ENCODE measurements at places on chromosomes 6 and 20.

DNA sequence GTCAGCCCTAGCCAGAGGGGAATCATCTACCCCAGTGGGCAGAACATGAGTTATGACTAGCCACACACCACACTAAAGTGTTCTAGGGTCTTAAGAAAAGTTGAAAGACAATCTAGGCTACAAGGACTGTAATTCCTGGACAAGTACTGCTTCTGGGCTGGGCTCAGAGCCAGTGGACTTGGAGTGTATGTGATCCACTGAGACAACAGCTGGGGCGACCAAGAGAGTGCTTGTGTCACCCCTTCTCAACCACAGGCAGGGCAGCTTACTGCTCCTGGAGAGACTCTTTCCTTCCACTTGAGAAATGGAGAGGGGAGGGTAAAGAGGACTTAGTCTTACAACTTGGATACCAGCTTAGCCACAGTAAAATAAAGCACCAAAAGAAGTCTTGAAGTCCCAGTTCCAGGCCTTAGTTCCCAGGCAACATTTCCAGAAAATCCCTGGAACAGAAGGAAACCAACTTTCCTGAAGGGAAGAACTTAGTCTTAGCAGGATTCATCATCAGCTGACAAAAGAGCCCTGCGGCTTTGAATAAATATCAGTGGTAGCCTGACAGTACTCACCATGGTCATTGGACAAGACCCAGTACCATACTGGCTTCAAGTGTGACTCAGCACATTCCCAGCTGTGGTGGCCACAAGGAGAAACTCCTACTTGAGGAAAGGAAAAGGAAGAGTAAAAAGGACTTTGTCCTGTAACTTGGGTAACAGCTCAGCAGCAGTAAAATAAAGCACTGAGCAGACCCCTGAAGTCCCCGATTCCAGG lies 355.1 kb upstream of the ADGRB3 start:
- DNase-seq, result no peak

DNA sequence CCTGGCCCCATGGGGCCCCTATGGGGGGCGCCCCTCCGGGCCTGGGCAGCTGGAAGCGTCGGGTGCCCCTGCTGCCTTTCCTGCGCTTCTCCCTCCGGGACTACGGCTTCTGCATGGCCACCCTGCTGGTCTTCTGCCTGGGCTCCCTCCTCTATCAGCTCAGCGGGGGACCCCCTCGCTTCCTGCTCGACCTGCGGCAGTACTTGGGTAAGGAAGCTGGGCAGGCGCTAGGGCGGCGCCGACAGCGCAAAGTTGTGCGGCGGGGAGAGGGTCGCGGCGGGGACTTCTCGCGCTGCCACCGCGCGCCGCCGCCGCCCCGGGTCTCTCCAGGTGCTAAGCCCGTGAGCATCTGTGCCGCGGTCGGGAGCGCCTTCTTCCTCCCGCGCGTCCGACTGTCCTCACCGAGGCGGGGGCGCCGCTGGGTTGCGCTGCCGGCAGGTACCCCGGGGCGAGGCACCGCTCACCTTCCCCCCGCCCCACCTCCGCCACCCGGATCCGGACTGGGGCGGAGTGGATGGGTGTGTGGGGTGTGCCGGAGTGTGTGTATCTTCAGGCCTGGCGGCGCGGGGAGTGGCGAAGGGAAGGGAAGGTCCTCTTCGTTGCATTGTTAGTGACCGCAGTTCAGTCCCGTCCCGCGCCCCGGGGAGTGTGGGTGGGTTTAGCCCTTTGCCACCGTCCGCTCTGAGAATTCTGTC lies 788 bp downstream of the UST start:
- peak; percentile 80 for DNase-seq

DNA sequence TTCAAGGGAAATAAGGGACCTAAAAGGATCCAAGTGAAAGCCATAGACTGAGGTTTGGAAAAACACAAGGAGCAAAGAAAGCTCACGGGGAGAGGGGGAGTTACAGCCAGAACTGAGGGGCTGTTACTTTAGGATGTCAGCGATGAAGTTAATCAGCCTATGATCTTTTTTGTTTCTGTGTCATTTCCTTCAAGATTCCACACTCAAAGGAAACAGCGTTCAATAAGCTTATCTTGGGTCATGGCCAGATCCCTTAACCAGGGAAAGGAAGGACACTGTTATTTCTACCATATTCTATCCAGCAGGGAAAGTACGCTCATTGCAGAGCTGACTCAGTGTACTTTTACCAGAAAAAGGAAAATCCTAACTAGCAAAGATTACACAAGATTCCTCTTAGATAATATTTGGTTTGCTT lies 132.8 kb downstream of the PFDN4 start:
- DNase-seq, result no peak

- DNase-seq, result no peak
Measured at GRCh38 chr6:21381331-21381963, 212.1 kb upstream of the SOX4 start.

DNA sequence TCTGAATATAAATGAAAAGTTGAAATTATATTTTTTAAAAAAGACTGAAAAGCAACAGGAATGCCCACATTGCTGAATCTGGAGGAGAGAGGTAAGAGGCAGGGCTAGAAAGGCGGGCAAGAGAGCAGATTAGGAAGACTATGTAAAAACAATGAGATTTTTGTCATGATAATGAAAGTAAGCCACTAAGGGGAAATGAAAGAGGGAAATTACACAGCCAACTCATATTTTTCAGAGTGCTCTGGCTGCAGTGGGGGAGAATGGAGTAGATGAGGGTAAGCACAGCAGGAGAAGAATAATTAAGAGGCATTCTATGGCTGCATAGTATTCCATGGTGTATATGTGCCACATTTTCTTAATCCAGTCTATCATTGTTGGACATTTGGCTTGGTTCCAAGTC lies 281.9 kb downstream of the PKHD1 start:
- no peak for DNase-seq

GRCh38 chr6:71496018-71496721 lies 207.6 kb downstream of the OGFRL1 start:
- DNase-seq, result no peak

GRCh38 chr20:8443464-8444072 lies 311.5 kb downstream of the PLCB1 start:
- no peak for DNase-seq

Measured in H9 (cell line).